ENCODE measurements at places on chromosomes 4 and X. TPM values are rescaled to one million over a fixed set of nuclear protein-coding genes. Genes with fewer than 3 reads are reported as not detected.

BBS7 gene
- polyA plus RNA-seq = 28.2 TPM

HTN3 gene
- not detected for polyA plus RNA-seq

MAB21L2 gene
- not detected for polyA plus RNA-seq

PNMA5 gene
- 0.07 TPM for polyA plus RNA-seq

AR gene
- 9.8 TPM for polyA plus RNA-seq

SSX1 gene
- not detected for polyA plus RNA-seq

RNF212 gene
- 13.6 TPM for polyA plus RNA-seq

MAOA gene
- 54.2 TPM for polyA plus RNA-seq

RPGR gene
- polyA plus RNA-seq = 22.4 TPM

All from left lung (tissue), 14 donors.